ACHN (cell line): ENCODE measurements at places on chromosomes 12 and 14.
A peak's percentile ranks its signal among the peaks of the same experiment; 100 is the strongest.

GRCh38 chr14:31950764-31951637 is 126.1 kb upstream of the ARHGAP5 start:
- DNase-seq: no peak

DNA sequence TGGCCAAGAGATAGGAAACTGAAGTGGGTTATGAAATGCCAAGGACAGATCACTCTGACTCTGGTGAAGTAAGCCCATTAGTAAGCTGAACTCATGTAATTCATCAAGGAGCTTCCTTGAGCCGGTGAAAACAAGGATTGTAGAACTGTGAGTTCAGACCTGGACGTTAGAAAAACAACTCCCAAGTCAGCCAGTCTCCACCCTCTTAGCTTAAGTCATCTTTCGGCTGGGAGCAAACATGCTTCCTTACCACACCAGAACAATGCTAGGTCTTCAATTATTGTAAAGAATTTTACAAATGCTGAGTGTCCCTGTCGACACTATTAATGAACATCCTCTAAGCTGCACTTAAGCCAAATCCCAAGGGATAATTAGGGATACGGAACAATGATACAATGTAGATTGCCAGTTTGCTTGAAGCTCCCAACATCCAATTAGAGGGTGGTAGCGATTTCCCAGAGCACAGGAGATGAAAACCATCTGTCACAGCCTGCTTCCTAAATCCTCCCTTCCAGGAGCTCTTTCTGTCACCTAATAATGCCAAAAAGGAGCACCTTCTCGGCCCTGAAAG is 45.7 kb upstream of the VASH1 start:
- no peak for DNase-seq

GRCh38 chr14:104187931-104188726 is 49.7 kb downstream of the KIF26A start:
- DNase-seq: no peak

DNA sequence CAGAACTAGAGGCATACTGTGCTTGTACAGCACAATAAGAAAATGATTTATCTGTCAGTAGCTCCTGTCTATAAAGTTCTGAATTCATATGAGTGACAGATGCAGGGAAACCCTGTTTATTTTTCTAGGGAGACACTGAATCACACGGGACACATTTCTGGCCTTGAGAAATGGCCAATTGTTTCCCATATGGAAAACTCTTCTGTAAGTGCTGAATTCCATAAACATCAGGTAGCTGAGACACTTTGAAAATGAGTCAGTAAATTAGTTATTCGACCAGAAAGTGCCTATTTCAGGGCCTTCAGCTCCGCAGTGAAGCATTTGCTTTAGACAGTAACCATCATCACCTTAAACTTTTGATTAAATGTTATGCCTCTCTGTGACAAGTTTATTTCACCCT is 184.4 kb downstream of the TMEM132D start:
- no peak for DNase-seq

GRCh38 chr12:40691913-40692764 is at the start of gene CNTN1:
Gene CNTN1 (plus strand): TSS chr12:40692439.
- peak; percentile 51 for DNase-seq

DNA sequence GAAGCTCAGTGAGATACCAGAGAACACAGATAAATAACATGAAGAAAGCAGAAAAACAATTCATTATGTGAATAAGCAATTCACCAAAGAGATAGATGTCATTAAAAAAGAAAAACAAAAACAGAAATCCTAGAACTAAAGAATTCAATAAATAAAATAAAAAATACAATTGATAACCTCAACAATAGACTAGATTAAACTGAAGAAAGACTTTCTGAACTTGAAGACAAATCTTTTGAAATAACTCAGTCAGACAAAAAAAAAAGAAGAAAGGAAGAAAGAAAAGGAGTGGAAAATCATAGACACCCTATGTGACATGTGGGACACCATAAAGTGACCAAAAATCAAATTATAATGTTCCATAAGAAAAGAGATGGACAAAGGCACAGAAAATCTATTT is 14.0 kb upstream of the SLC38A1 start:
- DNase-seq: no peak

DNA sequence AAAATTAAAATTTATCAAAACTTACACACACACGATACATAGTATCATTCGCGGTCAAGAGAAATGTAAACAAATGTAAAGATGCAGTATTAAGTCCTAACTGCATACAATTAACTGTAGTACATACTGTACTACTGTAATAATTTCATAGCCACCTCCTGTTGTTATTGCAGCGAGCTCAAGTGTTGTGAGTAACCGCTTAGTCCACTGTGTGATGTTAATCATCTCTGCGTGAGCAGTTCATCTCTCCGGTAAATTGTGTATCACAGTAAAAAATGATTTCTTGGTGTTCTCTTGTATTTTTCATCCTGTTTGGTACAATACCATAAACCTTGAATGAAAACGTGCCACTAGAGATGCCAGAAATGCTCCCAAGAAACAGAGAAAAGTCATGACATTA is 6.5 kb downstream of the EPS8 start:
- peak; percentile 74 for DNase-seq

DNA sequence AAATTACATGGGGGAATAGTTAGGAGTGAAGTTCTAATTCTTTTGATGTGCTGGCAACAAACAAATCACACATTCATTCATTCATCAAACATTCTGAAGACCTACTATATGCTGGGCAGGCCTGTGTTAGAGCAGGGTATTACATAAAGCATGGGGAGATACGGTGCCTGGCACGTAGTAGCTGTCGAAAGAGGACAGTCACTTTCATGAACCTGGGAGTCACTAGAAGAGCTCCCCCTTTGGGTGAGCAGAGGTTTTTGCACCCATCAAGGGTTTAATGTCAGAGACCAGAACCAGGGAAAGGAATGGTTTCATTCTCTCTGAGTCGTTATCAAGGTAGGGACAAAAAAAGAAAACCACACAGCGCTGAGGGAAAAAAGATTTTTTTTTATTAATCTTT is 10.0 kb downstream of the LHX5 start:
- peak; percentile 67 for DNase-seq

DNA sequence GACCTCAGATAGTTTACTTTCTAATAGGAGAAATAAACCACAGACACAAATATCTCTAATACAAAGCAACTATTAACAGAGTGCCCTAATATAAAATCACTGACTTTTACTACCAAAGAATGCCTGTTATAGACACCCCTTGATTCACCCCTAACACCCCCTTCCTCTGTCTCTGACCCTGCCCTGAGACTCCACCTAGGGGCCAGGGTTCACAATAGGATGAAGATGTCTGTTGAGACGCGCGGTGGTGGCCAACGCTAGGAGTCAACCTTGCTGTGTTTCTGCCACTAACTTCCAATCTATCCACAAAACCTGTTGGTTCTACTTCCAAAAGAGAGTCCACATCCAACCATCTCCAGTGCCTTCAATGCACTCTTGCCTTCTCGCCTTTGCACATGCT is 10.9 kb upstream of the TC2N start:
- no peak for DNase-seq

DNA sequence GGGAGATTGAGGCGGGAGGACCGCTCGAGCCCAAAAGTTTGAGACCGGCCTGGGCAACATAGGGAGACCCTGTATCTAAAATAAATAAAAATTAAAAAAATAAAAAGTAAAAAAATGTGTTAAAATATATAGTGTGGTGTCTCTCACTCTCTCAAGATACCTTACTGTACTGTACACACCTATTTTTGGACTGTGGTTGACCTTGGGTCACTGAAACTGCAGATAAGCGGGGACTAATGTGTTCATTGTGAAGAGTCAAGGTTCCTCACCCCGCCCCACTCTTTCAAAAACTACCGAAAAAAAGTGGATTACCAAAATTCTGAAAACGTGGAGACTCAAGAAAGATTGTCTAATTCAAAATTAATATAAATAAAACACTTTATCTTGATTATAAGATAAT is 1.0 kb upstream of the TAS2R13 start:
- no peak for DNase-seq

GRCh38 chr12:4030929-4031702 is 157.9 kb upstream of the PARP11 start:
- peak; percentile 100 for DNase-seq

- peak; percentile 2 for DNase-seq
Observed at GRCh38 chr14:53881161-53881871, 75.3 kb downstream of the BMP4 start.

GRCh38 chr12:62297321-62297720 is 37.1 kb downstream of the USP15 start:
- no peak for DNase-seq

- no peak for DNase-seq
Observed at GRCh38 chr14:95533391-95533821, 1.4 kb upstream of the GLRX5 start.

DNA sequence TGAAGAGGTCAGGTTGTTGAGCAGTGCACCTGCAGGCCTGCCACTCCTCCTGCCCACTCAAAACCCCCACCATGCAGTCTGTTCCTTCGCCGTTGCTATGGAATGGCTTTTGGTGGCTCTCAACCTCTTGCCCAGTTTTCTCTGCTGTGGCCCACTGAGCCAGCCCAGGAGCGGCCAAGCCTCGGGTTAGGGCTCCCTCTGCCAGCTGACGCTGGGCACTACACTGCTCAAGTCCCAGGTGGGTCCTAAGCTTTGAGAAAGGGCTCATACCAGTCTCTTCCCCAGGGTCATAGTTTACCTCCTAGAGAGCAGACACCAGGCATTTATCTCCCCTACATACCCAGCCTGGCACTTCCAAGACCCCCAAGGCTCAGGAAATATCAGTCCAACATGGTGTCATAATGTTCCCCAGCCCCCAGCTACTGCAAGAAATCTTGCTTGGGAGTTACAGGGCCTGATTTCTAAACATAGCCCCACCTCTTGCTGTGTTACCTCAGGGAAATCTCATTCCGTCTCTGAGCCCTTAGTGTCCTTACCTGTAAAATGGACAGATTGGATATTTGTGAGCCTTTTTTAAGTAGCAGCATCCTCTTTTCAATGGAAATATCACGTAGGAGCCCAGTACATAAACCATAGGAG is 59.4 kb downstream of the TSPAN11 start:
- peak; percentile 73 for DNase-seq

DNA sequence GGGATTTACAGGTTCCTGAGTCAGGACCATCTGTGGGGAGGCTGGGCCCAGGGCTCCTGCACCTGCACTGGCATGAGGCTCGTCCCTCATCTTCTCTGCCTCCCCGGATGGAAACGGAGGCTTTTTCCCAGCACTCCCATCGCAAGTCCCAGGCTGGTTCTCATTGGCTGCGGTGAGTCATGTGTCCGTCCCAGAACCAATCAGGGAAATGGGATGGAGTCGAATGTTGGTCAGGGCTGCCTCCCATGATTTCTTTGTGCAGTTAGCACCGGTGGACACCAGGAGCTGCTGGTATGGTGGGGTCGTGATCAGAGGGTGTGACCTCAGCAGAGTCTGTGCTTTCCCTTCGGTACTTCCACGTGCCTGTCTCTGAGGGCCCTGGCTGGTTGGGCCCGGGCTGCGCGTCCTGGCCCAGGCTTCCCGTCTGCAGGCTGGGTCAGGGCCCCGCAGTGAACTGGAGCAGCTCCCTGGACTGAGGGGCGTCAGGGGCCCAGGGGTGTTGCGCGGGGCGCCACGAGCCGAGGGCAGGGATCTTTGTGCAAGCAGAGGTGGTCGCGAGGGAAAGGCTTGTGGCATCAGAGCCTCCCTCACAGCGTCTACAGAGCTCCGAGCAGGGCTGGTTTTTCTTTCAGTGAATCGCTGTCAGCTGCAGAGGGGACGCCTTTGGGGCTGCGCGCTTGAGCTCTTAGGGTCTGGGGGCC is 168.1 kb downstream of the ADGRD1 start:
- no peak for DNase-seq

DNA sequence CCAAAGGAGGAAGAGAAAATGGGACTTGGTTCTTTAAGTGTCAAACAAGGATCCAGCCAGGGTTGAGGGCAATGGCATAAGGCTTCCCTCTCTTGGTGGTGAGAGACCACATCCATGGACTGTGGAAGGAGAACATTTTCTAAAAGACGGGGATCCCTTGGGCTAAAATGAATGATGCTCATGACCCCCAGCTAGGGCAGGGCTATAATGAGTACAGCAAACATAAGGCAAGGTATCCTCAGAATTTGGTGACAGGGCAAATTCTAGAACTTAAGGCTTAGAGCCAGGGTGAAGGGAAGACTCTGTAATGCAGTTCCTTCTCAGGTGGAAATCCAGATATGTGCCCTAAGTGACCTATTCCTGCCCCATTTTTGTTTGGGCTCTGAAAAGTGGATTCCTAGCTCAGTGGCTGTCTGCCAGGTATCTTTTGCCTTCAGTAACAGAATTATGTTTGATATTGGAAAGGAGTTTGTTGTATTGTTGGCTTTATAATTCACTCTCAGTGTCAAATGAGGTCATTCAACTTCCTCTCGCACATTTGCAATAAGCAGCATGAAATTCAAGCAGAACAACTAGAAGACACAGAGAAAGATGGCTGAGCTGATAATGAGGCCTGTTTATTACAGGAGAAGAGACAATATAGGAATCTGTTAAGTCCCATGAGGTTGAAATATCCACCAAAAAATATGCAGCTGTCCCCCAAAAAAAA is 76.8 kb downstream of the DAD1 start:
- no peak for DNase-seq

DNA sequence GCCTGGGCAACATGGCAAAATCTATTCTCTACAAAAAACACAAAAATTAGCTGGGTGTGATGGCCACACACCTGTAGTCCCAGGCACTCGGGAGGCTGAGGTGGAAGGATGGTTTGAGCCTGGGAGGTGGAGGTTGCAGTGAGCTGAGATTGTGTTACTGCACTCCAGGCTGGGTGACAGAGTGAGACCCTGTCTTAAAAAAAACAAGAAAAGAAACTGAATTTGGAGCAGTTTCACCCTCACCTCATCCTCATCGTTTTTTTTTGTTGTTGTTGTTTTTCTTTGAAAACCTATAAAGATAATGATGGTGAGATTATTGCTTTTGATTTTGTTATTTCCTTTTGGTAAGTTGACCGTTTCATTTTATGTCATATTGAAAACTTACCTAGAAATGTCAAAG is 60.7 kb downstream of the SLC38A6 start:
- no peak for DNase-seq

DNA sequence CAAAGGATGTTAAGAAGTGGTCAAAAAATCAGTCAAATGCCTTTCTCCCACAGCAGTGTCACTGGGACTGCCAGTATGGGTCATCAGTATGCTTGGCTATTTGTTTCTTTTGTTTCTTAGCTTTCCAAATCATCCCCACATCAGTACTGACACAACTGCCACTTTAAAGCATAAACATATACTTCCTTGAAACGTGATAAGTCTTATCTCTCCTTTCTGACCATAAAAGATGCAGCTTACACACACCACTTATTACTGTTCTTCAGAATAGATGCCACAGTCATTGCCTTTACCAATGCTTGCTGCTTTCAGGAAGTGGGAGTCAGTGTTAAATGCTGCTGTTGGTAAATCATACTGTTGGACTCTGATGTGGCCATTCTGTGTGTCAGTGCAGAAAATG is 18.6 kb upstream of the GARIN2 start:
- DNase-seq: no peak
